T-cell (primary cell): ENCODE measurements at places on chromosomes 11 and 22.

DNA sequence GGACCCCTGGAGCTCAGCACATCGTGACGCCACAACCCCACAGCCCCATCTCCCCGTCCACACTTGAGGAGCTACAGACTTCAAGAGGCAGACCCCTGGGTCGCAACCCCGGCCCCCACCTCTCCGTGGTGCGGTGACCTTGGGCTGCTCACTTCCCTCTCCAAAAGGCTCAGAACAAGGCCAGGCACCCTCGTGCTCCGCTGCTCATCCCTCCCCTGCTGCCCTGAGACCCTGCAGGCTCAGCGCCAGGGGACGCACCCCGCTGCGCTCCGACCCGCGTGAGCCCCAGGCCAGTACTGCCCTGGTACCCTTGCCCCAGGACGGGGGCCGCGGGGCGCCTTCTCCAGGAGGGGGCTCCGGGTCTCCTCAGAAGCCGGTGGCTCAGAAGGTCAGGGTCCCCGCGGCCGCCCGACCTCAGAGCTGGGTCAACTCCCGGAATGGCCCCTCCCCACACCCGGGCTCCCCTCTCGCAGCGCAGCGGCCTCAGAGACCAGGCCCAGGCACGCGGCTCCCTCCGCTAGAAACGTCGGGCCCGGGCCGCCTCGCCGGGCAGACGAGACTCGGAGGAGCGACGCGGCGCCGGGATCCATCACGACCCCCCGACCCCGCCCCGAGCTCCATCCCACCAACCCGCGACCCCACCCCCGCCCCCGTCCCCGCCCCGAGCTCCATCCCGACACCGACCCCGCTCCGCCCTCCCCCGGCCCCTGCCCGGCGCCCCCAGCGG, 563 bp downstream of the GATD1 start:
- DNase-seq: no peak

DNA sequence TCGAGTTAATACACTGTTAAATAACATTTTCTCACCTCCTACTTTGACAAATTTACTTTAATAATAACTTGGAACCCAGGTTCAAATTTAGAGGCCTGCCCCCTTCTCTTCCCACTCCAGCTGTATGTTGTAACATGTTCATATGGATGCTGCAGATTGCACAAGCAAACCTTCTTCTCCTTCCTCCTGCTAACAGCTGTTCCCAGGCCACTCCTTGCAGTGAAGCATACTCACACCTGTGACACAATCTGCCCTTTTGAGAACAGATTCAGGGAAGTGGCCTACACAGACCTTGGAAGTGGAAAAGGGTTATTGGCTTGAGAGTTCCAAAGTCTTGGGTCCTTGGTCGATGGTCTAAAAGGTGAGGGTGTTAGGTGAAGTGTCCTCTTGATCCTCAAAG, 131.9 kb downstream of the TEAD1 start:
- DNase-seq: no peak

DNA sequence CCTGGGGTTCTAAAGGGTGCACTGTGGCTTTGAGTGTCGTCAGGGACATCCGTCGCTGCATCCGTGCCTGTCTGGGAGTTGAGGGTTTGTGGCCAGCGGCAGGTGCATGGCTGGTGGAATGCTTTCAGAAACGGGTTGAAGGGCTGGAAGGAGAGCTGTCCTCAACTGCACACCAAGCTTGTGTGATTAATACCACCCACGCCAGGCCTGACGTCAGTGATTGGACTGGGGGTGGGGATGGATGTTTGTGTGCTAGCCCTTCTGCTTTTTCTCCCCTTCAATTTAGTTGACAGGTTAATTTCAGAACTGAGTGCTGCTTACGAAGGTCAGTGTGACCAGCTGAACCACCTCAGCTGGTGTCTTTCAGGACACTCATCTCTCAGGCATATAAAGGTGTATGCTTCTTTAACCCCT, 3.2 kb upstream of the GAB2 start:
- DNase-seq: peak; percentile 61

GRCh38 chr11:32581556-32581955, 2.1 kb upstream of the EIF3M start:
- no peak for DNase-seq

DNA sequence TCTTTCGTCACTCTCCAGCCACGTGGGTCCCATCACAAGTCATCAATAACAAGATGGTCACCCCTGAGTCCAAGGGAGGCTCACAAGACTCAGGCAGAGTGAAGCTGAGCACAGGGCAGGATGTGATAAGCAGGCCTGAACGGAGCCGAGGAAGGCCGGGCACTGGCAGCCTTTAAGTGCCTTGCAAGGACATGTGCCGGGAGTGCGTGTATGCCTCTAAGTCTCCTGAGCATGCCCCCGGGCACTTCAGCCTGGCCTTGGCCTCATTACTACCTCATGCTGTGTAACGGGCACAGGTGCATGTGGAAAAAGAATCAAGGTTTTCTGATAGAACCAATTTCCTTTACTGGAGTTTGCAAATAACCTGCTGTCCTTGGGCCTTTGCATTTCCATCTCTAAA, 55.8 kb downstream of the UBASH3B start:
- no peak for DNase-seq

- DNase-seq: no peak
Observed at GRCh38 chr11:133137939-133138338, 394.4 kb downstream of the OPCML start.

- DNase-seq: no peak
Observed at GRCh38 chr22:20574920-20575353, 67.5 kb downstream of the MED15 start.

DNA sequence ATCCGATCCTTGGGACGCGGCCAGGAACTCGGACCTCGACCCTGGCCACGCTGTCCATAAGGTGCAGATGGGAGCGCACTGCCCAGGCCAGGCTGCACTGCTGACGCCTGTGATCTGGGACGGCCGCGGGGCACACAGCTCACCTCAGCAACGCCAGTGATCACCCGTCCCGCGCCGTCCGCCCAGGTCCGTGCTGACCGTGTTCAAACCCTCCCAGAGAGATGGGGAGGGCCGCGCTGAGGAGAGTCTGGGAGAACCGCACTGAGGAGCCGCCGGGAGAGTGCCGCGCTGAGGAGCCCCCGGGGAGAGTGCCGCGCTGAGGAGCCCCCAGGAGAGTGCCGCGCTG, 636 bp downstream of the KCNQ1OT1 start:
- DNase-seq: peak; percentile 14

GRCh38 chr11:65973439-65974110, 12.0 kb downstream of the SART1 start:
- DNase-seq: no peak

DNA sequence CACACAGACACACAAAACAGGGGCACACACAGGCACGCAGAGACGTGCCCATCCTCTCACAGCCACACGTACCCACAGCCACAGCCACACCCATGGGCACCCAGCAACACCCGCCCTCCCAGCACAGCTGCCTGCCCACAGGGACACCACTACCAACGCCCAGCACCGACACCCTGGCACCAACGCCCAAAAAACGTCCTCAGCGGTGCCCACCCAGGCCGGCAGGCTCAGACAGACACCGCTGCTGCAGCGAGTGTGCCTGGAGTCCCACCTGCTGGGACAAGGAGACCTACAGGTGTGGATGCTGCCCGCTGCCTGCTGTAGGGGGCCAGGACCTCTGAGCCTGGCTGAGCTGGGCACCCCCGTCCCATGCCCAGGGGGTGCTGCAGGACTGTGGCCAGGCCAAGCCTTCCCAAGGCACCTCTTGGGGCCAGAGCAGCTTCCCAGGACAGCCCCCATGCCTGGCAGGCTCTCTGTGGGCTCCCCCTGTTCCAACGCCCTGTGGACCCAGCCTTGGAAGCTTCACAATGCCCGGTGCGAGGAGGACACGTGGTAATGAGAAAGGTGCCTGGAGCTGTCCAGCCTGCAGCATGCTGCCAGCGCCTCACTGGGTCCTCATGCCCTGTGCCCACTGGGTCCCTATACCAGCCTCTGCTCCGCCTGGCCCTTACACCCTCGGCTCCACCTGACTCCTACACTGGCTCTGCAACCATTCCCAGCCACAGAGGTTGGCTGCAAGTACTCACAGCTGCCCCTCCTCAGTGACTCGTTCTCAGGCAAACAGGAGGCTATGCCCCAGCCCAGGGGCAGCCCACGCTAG, 45.8 kb upstream of the TH start:
- no peak for DNase-seq

DNA sequence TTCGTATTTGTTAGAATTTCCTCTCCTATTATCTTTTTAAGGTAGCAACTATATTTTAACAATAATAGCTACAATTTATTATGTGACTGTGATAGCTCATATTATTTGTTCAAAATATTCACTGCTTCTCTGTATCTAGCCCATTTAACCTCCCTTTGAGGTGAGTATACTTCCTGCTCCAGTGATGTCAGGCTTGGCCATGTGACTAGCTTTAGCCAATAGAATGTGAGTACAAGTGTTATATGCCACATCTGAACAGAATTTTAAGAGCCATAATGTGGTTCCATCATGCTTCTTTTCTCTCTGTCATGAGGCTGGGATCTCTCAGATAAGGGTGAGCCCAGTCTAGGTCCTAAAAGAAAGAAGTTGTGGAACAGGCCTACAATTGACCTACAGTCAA, 217.6 kb downstream of the TTC28 start:
- no peak for DNase-seq
